ENCODE measurements at places on chromosomes 1 and 21.

- no peak for DNase-seq
These were observed 73.1 kb upstream of the PRDX6 start for GRCh38 chr1:173403996-173404395.

DNA sequence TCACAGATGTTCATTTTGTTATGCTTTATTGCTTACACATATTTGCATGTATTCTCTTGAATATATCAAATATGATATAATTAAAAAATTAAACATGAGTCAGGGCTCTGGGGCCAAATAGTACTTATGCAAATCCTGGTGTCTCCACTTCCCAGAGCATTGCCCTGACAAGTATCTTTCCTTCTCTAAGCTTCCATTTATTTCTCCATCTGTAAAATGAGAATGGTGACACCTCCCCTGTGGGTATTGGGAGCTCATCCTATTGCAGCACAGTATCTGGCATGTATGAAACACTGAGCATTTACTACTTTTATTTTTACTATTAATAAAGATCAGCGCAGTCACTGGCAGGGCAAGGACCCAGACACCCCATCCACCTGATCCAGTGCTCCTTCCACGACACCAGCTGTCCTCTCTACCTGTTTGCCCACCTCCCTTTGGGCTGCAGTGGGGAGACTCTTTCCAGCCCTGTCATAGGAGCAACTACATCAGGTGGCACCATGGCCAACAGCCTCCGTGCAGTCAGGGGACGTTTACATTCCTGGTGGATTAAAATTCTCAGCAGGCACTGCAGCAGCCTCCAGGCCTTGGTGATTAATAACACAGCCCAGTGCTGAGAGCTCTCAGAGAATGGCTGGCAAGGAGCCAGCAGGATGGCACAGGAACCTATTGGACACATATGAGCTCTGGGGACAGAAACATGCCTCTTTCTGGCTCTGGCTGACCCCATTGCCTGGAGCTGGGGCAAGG, 113.0 kb downstream of the DMRTB1 start:
- no peak for DNase-seq

- no peak for DNase-seq
These were observed 96.0 kb upstream of the GNG4 start for GRCh38 chr1:235745503-235746136.

DNA sequence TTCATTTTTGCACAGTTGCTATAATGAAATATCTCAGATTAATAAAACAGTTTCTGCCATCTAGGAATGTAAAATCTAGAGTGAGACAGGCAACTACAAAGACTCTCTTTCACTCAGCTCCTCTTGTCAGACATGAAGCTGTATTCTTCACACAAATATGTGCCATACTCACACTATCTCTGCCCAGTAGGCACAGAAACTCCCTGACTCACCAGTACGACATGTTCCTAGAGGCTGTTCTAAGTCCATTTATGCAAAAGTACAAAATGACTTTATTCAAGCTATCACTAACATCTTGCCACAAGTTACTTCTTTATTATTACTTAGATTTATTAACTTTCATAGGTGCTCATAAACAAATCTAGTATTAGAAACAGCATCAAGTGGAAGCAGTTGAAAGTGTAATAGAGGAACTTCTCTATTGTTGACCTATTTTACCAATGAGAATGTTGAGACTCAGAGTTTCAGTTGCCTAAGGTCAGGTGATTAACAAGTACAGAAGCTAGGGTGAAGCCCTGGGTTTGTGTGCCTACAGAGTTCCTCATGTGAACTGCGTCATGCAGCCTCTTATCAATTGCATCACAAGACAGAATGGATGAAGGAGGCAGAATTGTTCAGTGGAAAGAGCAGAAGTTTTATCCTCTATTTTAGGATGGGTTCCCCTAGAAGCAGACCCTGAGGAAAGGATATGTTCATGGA, 98.9 kb downstream of the RGS2 start:
- DNase-seq: no peak

- no peak for DNase-seq
These were observed 7.4 kb downstream of the ACADM start for GRCh38 chr1:75731881-75732280.

- no peak for DNase-seq
These were observed 83.6 kb downstream of the MRPS6 start for GRCh38 chr21:34156957-34157356.

GRCh38 chr1:110112656-110113055, 413 bp downstream of the UBL4B start:
- DNase-seq: no peak

All from stimulated activated CD8-positive, alpha-beta memory T cell treated with anti-CD3 and anti-CD28 coated beads, Interleukin-7, amount 100 ng/mL, for 1 hour (primary cell).